Left lung (tissue), 14 donors: ENCODE measurements at places on chromosomes 13 and 19. TPM values are rescaled to one million over a fixed set of nuclear protein-coding genes. Genes with fewer than 3 reads are reported as not detected.
A peak's percentile ranks its signal among the peaks of the same experiment; 100 is the strongest.

USHBP1 gene
- total RNA-seq = 4.8 TPM

TEX101 gene
- not detected for total RNA-seq

ZNF709 gene
- total RNA-seq = 1.8 TPM

DHDH gene
- total RNA-seq = 3.3 TPM

SHANK1 gene
- 1.4 TPM for total RNA-seq

DNA sequence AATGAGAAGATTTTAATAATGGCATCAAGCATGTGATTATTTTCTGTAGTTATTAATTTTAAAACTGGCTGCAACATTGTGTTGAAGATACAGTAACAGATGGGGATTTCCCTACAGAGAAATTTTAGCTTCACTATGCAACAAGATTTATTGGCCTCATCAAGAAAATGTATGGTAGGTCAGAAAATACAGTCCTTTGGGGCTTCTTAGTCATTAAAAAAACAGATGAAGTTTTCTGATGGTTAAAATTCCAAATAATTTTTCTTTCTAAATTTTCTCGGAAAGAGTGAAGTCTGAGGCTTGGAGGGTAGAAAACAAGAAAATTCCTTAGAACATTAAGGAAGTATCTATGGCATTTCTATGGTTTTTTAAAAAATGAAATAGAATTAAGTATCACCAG is 1790.8 kb upstream of the PCDH20 start:
- H3K27ac ChIP-seq = no peak overlapping the region
- DNase-seq = no peak
- no peaks in the 10 kb centered on the region for H3K36me3 ChIP-seq
- no peaks in the 10 kb centered on the region for H3K4me1 ChIP-seq

DNA sequence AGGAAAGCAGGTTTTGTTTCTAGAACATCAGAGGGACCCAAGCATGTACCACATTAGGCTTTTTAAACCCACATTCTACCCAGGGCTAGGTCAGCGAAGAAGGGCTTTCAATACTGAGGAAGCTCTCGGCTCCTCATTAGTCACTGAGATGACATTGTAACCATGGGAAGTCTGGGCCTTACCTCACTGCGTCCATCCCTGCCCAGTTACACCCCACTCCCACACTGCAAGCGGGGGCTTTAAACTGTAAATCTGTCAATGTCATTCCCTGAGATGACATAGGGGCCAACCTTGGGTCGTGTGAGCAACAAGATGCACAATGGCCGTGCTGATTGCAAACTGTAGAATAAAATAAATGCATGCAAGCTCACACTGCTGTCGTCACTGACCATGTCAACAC is 21.7 kb upstream of the TFDP1 start:
- no peaks in the 10 kb centered on the region for H3K4me1 ChIP-seq
- H3K27ac ChIP-seq = no peak overlapping the region
- no peaks in the 10 kb centered on the region for H3K36me3 ChIP-seq
- H3K27me3 ChIP-seq = peaks cover 6% of the 10 kb centered on the region

DNA sequence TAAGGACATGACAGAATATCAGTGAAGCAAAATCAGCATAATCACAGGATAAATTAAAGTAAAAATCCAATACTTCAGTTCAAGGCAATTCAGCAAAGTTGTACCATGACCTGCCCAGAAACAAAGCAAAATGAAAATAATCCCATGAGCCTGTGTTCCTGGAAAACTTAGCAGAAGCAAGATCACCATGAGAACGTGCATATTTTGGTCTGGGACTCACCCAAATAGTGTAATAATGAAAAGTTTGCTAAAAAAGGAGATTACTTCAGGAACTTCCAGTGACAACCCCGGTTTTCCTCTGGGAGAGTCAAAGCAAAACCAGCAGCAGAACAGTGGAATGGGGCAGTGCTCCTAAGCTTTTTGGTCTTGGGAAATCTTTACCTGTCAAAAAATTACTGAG is 14.9 kb upstream of the RPL21 start:
- H3K27me3 ChIP-seq = no peaks in the 10 kb centered on the region
- H3K27ac ChIP-seq = no peak overlapping the region
- no peaks in the 10 kb centered on the region for H3K36me3 ChIP-seq
- no peak overlapping the region for H3K4me3 ChIP-seq
- no peak for DNase-seq
- H3K4me1 ChIP-seq = no peaks in the 10 kb centered on the region

- H3K4me1 ChIP-seq = no peaks in the 10 kb centered on the region
- DNase-seq = no peak
- H3K4me3 ChIP-seq = no peak overlapping the region
- no peak overlapping the region for H3K27ac ChIP-seq
- H3K36me3 ChIP-seq = no peaks in the 10 kb centered on the region
These were observed 1002.4 kb downstream of the SLITRK1 start for GRCh38 chr13:82879921-82880320.

DNA sequence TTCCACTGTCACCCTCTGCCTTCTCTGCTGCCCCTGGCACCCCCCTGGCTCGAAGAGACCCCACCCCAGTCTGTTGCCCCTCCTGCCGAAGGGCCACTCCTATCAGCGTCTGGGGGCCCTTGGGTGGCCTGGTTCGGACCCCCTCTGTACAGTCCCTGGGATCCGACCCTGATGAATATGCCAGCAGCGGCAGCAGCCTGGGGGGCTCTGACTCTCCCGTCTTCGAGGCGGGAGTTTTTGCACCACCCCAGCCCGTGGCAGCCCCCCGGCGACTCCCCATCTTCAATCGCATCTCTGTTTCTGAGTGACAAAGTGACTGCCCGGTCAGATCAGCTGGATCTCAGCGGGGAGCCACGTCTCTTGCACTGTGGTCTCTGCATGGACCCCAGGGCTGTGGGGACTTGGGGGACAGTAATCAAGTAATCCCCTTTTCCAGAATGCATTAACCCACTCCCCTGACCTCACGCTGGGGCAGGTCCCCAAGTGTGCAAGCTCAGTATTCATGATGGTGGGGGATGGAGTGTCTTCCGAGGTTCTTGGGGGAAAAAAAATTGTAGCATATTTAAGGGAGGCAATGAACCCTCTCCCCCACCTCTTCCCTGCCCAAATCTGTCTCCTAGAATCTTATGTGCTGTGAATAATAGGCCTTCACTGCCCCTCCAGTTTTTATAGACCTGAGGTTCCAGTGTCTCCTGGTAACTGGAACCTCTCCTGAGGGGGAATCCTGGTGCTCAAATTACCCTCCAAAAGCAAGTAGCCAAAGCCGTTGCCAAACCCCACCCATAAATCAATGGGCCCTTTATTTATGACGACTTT is 2.0 kb downstream of the ZFP36 start:
- peak overlapping the region; percentile 100 for H3K4me3 ChIP-seq
- H3K4me1 ChIP-seq = peaks cover 60% of the 10 kb centered on the region
- DNase-seq = no peak

DNA sequence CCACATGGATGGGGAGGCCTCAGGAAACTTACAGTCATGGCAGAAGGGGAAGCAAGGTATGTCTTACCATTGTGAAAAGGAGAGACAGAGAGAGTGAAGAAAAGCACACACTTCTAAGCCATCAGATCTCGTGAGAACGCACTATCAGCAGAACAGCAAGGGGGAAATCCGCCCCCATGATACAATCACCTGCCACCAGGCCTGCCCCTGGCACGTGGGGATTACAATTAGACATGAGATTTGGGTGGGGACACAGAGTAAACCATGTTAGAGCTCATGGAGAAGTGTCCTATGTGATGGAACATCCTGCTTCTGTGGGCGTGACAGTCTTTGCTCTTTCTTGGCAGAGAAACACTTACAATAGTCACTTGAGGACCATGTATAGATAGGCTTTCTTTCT is 28.1 kb upstream of the ZNF331 start:
- no peaks in the 10 kb centered on the region for H3K4me1 ChIP-seq
- no peak overlapping the region for H3K27ac ChIP-seq
- no peak overlapping the region for H3K4me3 ChIP-seq
- peaks cover 10% of the 10 kb centered on the region for H3K27me3 ChIP-seq
- no peak for DNase-seq

DNA sequence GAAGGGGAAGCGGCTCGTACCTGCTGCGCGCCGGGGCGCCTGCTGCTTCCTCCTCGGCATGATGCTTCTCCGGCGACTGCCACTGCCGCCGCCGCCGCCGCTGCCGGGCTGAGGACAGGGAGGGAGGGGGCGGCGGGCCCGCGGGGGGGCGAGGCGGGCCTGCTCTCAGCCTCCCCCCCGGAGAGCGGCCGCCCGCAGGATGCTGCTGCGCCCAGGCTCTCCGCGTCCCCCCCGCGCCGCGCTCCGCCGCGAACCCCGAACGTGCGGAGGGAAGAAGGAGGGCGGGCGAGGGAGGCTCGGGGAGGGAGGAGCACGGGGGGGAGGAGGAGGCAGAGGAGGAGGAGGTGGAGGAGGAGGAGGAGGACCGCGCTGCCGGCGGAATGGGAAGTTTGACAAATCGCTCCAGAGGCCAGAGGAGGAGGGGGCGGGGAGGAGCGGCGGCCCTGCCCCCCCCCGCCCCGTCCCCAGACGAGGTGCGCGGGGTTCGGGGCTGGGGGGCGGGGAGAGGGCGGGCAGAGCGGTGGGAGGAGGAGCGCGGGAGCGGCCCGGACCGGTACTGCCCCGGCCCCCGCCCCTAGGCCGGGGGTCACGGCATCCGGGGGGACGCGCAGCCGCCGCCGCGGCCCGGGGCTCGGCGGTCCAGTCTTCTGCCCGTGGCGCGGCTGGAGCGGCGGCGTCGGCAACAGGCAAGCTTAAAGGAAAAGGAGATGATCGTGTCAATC is at the start of gene TSHZ3:
TSHZ3 (minus strand) TSS at position 277 of the 722 bp plus-strand sequence; CDS start at position 60, 217 bp downstream.
- DNase-seq = peak; percentile 92
- peak within 1 kb of the TSS; percentile 88 for H3K27ac ChIP-seq
- H3K27me3 ChIP-seq = peaks cover 26% of the 10 kb centered on the region

- no peak for DNase-seq
- no peaks in the 10 kb centered on the region for H3K36me3 ChIP-seq
- H3K27ac ChIP-seq = peak overlapping the region; percentile 87
- peaks cover 5% of the 10 kb centered on the region for H3K4me1 ChIP-seq
- peak overlapping the region; percentile 38 for H3K4me3 ChIP-seq
These were observed 28.5 kb downstream of the VAV1 start for GRCh38 chr19:6800991-6801484.

GRCh38 chr19:58514564-58515022 is 2.8 kb upstream of the SLC27A5 start:
- peak overlapping the region; percentile 37 for H3K4me3 ChIP-seq
- peaks cover 48% of the 10 kb centered on the region for H3K4me1 ChIP-seq
- H3K27me3 ChIP-seq = no peaks in the 10 kb centered on the region
- no peaks in the 10 kb centered on the region for H3K36me3 ChIP-seq

DNA sequence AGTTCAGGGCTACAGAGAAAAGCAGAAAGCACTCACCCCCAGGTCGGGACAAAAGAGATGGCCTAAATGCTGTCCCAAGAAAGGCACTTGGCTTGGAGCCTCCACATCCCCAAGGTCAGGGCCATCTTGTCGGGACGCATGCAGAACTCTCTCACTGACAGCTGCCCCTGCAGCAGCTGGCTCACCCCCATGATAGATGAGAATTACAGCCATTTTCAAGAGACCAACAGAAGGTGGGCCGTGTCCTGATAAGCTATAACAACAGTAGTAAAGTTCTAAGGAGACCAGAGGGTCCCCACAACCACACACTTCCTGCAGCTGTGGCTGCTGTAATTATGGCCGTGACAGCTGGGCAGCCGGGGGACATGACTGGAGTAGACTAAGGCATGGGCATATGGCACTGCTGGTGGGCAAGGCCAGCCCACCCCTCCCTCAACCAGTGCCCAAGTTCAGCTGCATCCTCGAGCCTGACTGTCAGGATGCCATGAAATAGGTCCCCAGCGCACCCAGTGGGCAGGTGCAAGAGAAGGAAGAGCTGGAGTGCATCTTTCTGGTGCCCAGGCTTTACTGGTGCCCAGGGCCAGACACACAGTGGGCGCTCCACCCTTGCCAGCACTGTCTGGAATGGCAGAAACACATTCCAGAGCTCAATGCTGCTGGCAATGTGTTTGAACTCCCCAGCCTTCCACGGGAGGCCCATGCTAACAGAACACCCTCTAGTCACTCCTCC is 436.7 kb upstream of the ZNF507 start:
- no peak for DNase-seq
- H3K4me3 ChIP-seq = no peak overlapping the region
- H3K4me1 ChIP-seq = no peaks in the 10 kb centered on the region
- no peak overlapping the region for H3K27ac ChIP-seq

GRCh38 chr19:7535998-7536695 is 630 bp downstream of the PNPLA6 start:
- peak overlapping the region; percentile 81 for H3K27ac ChIP-seq
- peak overlapping the region; percentile 83 for H3K4me3 ChIP-seq
- no peaks in the 10 kb centered on the region for H3K27me3 ChIP-seq
- peaks cover 7% of the 10 kb centered on the region for H3K4me1 ChIP-seq

- DNase-seq = no peak
- no peaks in the 10 kb centered on the region for H3K27me3 ChIP-seq
- H3K27ac ChIP-seq = no peak overlapping the region
These were observed 933.4 kb downstream of the SLITRK6 start for GRCh38 chr13:84865783-84866221.

DNA sequence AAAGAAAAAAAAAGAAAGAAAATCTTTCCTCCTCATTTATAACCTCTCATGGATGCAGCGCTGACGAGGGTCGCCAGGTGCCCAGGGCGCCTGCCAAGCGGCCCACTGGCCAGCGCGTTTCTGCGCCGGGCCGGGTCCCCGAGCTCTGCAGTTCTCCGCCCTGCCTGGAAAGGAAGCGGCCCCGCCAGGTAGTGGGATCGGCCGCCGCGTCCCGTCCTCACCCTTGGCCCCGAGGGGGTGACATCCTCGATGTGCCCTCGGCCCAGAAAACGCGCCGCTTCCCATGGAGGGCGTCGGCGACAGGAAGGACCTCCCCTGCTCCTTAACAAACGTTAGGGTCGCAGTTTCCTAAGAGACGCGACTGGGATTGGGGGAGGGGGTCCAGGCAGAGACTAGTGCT is 56.9 kb downstream of the ZNF726 start:
- H3K27ac ChIP-seq = no peak overlapping the region
- no peaks in the 10 kb centered on the region for H3K36me3 ChIP-seq
- no peaks in the 10 kb centered on the region for H3K4me1 ChIP-seq
- no peak for DNase-seq
- H3K27me3 ChIP-seq = peaks cover 43% of the 10 kb centered on the region

DNA sequence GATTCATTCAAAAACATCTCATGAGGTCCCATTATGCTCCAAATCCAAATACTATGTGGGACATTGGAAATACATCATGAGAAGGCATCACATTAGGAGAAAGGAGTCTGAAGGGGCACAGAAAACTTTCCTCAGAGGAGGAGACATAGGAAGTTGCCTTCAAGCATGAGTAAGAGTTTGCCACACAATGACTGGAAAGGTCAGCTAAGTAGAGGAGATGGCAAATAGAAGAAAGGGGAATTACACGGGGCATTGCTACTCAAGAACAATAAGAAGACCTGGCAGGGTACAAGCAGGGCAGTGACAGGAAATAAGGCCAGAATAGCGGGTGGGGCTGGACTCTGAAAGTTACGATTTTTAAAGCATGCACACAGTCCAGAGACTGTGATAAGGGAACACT is 231.6 kb downstream of the SPRY2 start:
- no peaks in the 10 kb centered on the region for H3K27me3 ChIP-seq
- no peak overlapping the region for H3K27ac ChIP-seq
- no peaks in the 10 kb centered on the region for H3K4me1 ChIP-seq
- no peaks in the 10 kb centered on the region for H3K36me3 ChIP-seq
- no peak overlapping the region for H3K4me3 ChIP-seq

DNA sequence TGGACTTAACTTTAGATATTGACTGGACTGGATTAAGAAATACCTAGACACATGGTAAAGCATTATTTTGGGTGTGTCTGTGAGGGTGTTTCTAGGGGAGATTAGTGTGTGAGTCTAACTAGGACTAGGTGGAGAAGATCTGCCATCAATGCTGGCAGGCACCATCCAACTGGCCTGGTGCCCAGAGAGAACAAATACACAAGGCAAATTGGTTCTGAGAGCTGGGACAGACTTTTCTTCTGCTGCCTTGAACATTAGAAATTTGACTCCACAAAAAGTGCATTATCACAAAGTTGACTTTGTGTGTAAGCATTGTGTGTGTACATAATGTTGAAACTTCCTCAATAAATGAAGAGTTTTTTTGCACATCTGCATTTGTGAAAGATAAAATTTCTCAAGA is 522.1 kb downstream of the SUCLA2 start:
- H3K4me1 ChIP-seq = no peaks in the 10 kb centered on the region
- H3K27me3 ChIP-seq = no peaks in the 10 kb centered on the region
- no peak overlapping the region for H3K27ac ChIP-seq
- H3K36me3 ChIP-seq = no peaks in the 10 kb centered on the region
